HuH-7 (cell line): ENCODE measurements at places on chromosomes 11 and 22.

- no peak for DNase-seq
These were observed 135.2 kb downstream of the WNT11 start for GRCh38 chr11:76071090-76071489.

GRCh38 chr11:129209891-129210830 lies 18.0 kb upstream of the ARHGAP32 start:
- DNase-seq = no peak

- no peak for DNase-seq
These were observed 125.7 kb downstream of the TENM4 start for GRCh38 chr11:79314906-79315689.

DNA sequence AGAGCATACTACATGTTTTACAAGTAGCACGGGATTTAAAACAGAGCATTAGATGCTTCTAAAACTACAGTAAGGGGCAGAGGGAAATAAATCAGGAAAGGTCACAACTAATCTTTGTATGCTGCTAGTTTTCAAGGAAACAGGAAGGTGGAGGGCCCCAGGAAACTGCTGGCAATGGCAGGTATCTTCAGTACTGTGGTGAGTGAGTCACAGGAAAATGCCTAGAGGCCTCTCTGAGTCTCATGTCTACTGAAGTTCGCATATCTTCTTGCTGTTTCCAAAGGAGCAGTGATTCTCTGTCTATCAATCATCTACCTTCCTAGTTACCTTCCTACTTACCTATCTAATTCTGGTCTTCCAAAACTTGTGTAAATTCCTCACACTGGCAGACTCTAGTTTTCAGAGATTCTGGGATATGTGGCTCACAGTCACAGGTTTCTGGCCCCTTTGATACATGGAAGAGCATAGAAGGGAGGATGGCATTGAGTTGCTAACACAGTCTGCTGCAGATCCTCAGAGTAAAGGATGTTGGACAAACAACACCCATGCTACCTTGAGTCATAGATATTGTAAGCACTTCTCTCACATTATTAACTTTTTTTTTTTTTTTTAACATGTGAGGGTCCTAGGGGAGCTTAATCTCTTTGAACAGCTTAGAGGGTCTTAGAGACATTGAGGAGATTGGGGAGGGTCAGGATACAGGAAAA lies 58.8 kb upstream of the SYN3 start:
- DNase-seq = no peak

DNA sequence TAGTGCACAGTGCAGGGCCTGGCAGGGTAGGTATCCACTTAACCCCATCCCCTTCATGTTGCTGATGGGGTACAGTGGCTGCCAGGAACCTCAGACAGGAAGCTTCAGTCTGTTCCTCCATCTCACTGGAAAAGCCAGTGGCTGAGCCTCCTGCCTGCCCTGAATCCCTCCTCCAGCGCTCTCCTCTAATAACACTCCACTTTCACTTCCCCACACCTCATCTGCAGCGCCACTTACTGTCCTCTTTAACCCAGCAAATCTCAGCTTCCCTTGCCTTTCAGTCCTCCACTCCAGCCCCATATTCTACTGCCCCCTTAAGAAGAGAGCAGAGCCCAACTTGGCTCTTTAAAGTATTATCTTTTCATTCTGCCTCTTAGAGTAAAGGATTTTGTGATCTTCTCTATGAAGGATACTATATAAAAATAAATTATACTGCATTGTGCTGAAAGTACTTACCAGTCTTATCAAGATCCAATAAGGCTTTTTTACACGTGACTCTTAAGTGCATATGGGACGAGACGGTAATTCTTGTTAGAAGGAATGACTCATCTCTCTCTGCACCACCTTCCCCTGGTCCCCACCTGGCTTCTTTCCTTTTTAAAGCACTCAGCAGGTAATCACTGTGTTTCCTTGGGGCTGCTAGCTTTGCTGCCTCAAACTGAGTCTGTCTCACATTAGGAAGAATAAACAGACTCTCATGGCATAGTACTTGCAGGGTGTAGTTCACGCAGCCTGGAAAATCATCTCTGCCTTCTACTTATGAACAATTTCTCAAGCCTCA lies 238.0 kb upstream of the NARS2 start:
- no peak for DNase-seq
